ENCODE measurements at places on chromosomes 13 and 19. TPM values are rescaled to one million over a fixed set of nuclear protein-coding genes. Genes with fewer than 3 reads are reported as not detected.

- H3K36me3 ChIP-seq = peaks cover 6% of the 10 kb centered on the region
- no peak overlapping the region for H3K4me3 ChIP-seq
- H3K4me1 ChIP-seq = peaks cover 33% of the 10 kb centered on the region
Measured at GRCh38 chr13:114071991-114072390, 60.4 kb downstream of the RASA3 start.

GRCh38 chr13:108558489-108558888 lies 70.9 kb upstream of the MYO16 start:
- DNase-seq = no peak
- no peaks in the 10 kb centered on the region for H3K36me3 ChIP-seq
- no peak overlapping the region for H3K27ac ChIP-seq
- H3K4me3 ChIP-seq = no peak overlapping the region
- no peaks in the 10 kb centered on the region for H3K27me3 ChIP-seq
- no peaks in the 10 kb centered on the region for H3K4me1 ChIP-seq

GRCh38 chr13:33224686-33225085 lies 60.9 kb downstream of the STARD13 start:
- no peak overlapping the region for H3K27ac ChIP-seq
- DNase-seq = no peak
- H3K36me3 ChIP-seq = no peaks in the 10 kb centered on the region
- peaks cover 20% of the 10 kb centered on the region for H3K27me3 ChIP-seq
- H3K4me1 ChIP-seq = peaks cover 8% of the 10 kb centered on the region
- H3K4me3 ChIP-seq = no peak overlapping the region

DNA sequence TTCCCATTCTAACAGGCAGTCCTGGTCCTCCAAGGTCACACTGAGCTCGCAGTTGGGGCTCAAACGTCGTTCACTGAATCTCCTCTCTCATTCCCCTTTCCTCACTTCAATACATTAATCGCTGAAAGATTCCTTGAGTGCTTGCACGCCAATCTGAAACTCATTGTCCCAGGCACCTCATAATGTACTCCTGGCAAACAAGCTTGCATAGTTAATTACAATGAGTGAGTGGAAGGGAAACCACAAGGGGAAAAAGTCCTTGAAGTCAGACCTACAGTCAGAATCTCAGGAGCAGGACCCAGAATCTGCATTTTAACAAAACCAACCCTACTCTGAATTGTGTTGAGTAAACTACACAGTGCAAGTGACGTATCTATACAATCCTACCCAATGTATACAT lies 86.9 kb downstream of the CRYL1 start:
- H3K27ac ChIP-seq = no peak overlapping the region
- H3K4me1 ChIP-seq = peaks cover 16% of the 10 kb centered on the region
- no peak for DNase-seq
- H3K4me3 ChIP-seq = no peak overlapping the region
- H3K27me3 ChIP-seq = no peaks in the 10 kb centered on the region
- no peaks in the 10 kb centered on the region for H3K36me3 ChIP-seq

DNA sequence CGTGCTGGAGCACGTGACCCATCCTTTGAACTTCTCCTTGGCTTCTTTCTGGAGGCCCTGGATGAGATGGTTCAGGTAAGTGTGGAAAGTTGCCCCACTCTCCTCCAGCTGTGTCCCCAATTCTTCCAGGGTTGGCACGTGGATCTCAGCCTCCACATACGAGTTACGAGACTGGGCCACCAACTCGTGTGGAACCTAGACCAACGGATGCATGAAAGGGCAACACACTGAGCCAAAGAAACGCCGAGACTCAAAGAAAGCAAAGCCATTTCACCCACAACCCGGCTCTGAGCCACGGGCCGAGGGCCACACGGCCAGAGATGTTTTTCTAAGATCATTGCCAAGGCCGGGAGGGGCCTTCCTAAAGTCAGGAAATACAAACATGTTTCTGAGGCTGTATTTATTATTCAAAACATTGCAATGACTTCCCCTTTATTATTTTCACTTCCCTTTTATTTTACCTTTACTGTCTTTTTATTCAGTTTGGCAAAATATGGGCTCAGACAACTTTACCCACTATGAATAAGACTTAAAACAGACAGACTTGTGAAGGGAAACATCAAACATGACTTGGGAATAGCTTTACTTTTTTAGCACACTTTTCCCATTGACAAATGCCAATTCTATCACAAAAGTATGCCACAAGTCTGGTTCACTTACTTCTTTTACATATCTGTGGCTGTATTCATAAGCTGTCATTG lies 94.6 kb downstream of the KL start:
- no peak for DNase-seq
- H3K4me3 ChIP-seq = no peak overlapping the region
- H3K36me3 ChIP-seq = no peaks in the 10 kb centered on the region
- H3K27me3 ChIP-seq = peaks cover 32% of the 10 kb centered on the region

DNA sequence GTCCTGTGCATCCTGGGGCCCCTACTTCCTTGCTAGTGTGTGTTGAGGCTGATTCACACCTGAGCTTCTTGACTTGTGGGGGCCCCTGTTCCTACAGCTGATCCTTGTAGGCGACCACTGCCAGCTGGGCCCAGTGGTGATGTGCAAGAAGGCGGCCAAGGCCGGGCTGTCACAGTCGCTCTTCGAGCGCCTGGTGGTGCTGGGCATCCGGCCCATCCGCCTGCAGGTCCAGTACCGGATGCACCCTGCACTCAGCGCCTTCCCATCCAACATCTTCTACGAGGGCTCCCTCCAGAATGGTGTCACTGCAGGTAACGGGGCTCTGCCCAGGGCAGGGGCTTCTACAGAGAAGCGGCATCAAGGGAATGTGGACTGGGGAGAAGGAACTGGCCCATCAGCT lies 25.5 kb downstream of the UPF1 start:
- H3K27me3 ChIP-seq = no peaks in the 10 kb centered on the region
- H3K27ac ChIP-seq = no peak overlapping the region
- H3K36me3 ChIP-seq = peaks cover 2% of the 10 kb centered on the region

- DNase-seq = no peak
- H3K36me3 ChIP-seq = no peaks in the 10 kb centered on the region
- peaks cover 49% of the 10 kb centered on the region for H3K4me1 ChIP-seq
- no peak overlapping the region for H3K27ac ChIP-seq
- peaks cover 43% of the 10 kb centered on the region for H3K27me3 ChIP-seq
- peak overlapping the region; percentile 89 for H3K4me3 ChIP-seq
Measured at GRCh38 chr19:50723735-50724521, 764 bp downstream of the CLEC11A start.

- no peaks in the 10 kb centered on the region for H3K36me3 ChIP-seq
- peaks cover 14% of the 10 kb centered on the region for H3K4me1 ChIP-seq
- no peak for DNase-seq
- H3K27ac ChIP-seq = no peak overlapping the region
- H3K4me3 ChIP-seq = no peak overlapping the region
Measured at GRCh38 chr13:28338006-28338574, 156.8 kb downstream of the FLT1 start.

GRCh38 chr13:46192412-46192811 lies 10.4 kb upstream of the LCP1 start:
- H3K27ac ChIP-seq = no peak overlapping the region
- no peak overlapping the region for H3K4me3 ChIP-seq
- H3K36me3 ChIP-seq = peaks cover 1% of the 10 kb centered on the region
- DNase-seq = no peak
- H3K4me1 ChIP-seq = no peaks in the 10 kb centered on the region
- H3K27me3 ChIP-seq = no peaks in the 10 kb centered on the region

DNA sequence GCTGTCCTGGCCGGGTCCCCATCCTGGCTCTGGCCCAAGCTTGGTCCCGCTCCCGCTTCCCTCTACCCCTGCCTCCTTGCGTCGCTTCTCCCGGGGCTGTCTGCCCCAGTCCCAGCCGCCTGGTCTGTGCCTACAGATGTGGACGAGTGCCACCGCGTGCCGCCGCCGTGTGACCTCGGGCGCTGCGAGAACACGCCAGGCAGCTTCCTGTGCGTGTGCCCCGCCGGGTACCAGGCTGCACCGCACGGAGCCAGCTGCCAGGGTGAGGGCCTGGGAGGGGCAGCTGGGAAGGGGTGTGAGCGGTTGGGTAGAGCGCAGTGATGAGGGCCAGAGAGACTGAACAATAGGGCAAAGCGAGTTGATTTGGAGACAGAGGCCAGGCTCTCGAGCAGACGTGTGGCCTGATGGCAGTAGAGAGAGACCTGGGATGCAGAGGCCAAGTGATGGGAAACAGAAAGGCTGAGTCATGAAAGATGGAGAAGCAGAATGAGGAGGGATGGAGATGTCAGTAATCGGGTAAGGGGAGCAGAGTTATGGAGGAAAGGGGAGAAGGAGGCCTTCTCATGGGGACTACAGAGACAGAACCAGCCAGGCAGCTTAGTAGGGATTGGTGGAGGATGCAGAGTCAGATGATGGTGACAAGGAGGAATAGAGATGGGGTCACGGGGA lies 9.4 kb downstream of the LTBP4 start:
- H3K4me3 ChIP-seq = peak overlapping the region; percentile 97
- H3K36me3 ChIP-seq = peaks cover 10% of the 10 kb centered on the region
- H3K27me3 ChIP-seq = no peaks in the 10 kb centered on the region
- peak overlapping the region; percentile 87 for H3K27ac ChIP-seq

DNA sequence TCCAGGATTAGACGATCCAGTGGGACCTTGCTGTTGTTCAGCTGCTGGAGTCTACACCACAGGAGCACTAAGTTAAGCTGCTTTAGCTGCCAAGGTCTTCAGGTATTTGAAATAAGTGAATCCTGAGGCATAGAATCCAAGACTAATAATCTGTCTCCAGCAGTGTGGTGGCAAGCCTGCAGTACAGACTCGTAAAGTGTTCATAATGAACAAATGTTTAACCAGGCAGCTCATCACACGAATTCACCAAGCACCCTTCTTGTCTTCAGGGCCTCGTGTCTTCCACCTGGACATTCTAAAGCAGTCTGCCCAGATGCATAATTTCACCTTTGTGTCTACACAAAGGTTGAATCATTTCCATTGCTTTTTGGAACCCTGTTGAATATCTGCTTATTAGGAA lies 5.3 kb downstream of the ATP11A start:
- no peaks in the 10 kb centered on the region for H3K36me3 ChIP-seq
- H3K27me3 ChIP-seq = no peaks in the 10 kb centered on the region
- H3K4me3 ChIP-seq = no peak overlapping the region
- no peak overlapping the region for H3K27ac ChIP-seq

DNA sequence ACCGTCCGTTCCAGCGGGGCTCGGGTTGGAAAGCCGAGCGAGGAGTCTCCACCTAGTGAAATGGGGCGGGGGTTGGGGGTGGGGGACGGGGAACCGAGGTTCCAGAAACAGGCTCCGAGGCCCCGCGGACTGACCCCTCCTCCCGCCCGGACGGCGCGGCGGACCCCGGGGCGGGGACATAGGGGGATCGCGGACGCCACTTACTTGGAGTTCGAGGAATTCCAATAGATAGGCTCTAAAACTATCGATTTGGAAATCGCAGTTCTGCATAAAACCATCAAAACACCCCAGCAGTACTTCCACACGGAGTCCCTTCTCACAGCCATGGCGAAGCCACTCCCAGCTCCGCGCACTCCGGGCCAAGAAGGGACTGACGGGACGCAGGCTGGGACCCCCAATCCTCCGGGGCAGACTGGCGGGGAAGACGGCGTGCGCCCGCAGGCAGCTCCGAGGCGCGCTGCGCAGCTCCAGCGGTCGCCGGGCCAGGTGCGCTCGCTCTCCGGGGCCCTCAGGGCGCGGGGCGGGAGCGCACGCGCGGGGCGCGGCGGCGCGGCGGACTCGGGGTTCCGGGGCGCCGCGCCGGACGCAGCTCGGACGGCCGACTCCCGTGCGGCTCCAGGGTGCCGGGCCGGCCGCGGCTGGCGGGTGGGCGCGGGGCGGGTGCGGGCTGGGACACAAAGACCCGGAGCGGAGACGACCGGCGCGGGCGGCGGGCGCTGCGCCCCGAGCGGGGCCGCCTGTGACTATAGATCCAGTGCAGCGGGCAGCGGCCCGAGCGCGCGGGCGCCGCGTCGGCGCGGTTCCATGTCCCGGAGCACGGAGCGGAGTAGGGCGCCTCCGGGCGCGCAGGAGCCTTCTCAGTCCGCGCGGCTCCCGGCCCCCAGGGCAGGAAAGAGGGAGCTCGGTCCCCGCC lies 567 bp downstream of the EFNB2 start:
- no peak overlapping the region for H3K27ac ChIP-seq
- peaks cover 22% of the 10 kb centered on the region for H3K4me1 ChIP-seq
- peaks cover 43% of the 10 kb centered on the region for H3K27me3 ChIP-seq
- H3K4me3 ChIP-seq = peak overlapping the region; percentile 84
- DNase-seq = peak; percentile 22
- H3K36me3 ChIP-seq = no peaks in the 10 kb centered on the region

- H3K36me3 ChIP-seq = peaks cover 1% of the 10 kb centered on the region
- no peak overlapping the region for H3K4me3 ChIP-seq
- H3K27ac ChIP-seq = no peak overlapping the region
- no peak for DNase-seq
- no peaks in the 10 kb centered on the region for H3K4me1 ChIP-seq
- H3K27me3 ChIP-seq = no peaks in the 10 kb centered on the region
Measured at GRCh38 chr13:87207280-87208003, 463.7 kb upstream of the SLITRK5 start.

- no peak for DNase-seq
- H3K4me1 ChIP-seq = peaks cover 90% of the 10 kb centered on the region
- H3K27ac ChIP-seq = peak overlapping the region; percentile 98
- H3K4me3 ChIP-seq = peak overlapping the region; percentile 88
- no peaks in the 10 kb centered on the region for H3K27me3 ChIP-seq
Measured at GRCh38 chr19:41305927-41306793, 3.8 kb upstream of the CCDC97 start.

DNA sequence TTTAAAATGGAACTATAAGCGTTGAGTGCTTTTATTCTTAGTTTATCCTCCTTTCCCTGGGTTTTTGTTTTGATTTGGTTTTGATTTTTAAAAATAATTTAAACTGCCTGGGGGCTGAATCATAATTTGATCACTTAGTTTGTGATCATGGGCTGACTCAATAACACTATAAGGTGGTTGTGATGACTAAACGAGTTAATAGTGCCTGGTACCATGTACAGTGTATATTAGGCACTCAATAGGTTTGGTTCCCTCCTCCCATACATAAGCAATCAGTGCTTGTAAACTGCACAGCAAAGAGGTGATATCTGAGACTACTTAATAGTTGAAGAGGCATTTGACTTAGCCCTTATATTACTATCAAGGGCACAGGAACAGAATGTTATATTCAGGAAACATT lies 200.9 kb upstream of the RFC3 start:
- H3K4me1 ChIP-seq = peaks cover 23% of the 10 kb centered on the region
- no peaks in the 10 kb centered on the region for H3K27me3 ChIP-seq
- no peak overlapping the region for H3K27ac ChIP-seq
- H3K36me3 ChIP-seq = no peaks in the 10 kb centered on the region
- DNase-seq = no peak
- H3K4me3 ChIP-seq = no peak overlapping the region

CFAP97D2 gene
- total RNA-seq = 0.36 TPM

ZNF254 gene
- 13.3 TPM for total RNA-seq

MATK gene
- 19.2 TPM for total RNA-seq

ZNF480 gene
- total RNA-seq = 5.6 TPM

ZNF888 gene
- 5.9 TPM for total RNA-seq

FCER2 gene
- 7.7 TPM for total RNA-seq

CRLF1 gene
- total RNA-seq = not detected
